ENCODE measurements at places on chromosomes 16 and 17. TPM values are rescaled to one million over a fixed set of nuclear protein-coding genes. Genes with fewer than 3 reads are reported as not detected.
A peak's percentile ranks its signal among the peaks of the same experiment; 100 is the strongest.

DNA sequence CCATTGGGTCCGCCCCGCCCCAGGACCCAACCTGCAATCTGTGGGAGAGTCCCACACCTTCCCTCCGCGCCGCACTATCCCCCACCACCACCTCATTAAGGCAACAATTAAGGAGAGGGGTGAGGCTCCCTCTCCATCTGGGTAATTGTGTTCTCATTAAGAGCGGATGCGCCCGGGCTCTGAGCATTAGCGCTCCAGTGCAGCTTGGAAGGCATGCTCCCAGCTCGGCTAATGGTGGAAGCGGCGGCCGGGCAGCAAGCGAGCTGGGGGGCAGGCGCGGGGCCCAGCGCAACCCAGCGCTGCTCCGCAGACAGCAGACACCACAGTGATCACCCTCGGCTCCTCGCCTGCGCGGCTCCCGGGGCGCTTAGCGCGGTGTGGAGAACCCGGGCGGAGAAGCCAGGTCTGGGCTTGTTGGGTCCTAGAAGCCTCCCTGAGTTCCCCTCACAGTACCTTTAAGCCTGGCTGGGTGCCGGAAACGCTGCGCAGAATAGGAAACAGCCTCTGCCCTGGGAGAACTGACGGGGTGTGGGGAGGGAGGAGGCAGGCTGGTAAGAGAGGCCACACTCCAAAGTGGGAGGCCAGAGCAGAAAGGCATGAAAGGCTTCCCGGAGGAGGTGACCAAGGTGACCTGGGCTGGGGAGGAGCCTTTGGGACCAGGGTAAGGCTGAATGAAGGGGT is 6.4 kb downstream of the CBLN1 start:
- H3K27ac ChIP-seq, result no peak overlapping the region
- no peak overlapping the region for H3K4me3 ChIP-seq
- peaks cover 61% of the 10 kb centered on the region for H3K27me3 ChIP-seq

GRCh38 chr17:14318109-14318917 is 17.4 kb downstream of the HS3ST3B1 start:
- no peak for DNase-seq
- H3K27ac ChIP-seq, result peak overlapping the region; percentile 52
- peaks cover 49% of the 10 kb centered on the region for H3K36me3 ChIP-seq
- H3K4me1 ChIP-seq, result peaks cover 63% of the 10 kb centered on the region
- peak overlapping the region; percentile 37 for H3K4me3 ChIP-seq

COPZ2 gene
- 5.8 TPM for total RNA-seq

DNA sequence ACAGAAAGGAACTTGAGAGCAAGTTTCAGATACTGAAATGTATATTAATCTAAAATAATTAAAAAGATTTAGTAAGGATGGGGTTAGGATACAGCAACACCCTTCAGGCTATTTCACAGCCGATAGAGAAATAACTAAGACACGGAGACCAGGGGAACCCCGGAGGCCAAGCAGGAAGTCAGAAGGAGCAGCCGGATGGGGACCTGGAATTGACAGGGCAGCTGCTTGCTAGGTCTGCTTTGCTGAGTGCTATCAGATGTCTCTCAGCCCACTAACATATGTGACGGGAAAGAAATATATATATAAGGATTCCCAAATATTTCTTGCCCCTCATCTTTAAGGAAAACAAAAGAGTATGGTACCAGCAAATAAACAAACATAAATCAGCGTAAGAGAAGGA is 154.1 kb upstream of the CDH5 start:
- H3K36me3 ChIP-seq, result no peaks in the 10 kb centered on the region
- H3K27ac ChIP-seq, result no peak overlapping the region
- DNase-seq, result no peak

DNA sequence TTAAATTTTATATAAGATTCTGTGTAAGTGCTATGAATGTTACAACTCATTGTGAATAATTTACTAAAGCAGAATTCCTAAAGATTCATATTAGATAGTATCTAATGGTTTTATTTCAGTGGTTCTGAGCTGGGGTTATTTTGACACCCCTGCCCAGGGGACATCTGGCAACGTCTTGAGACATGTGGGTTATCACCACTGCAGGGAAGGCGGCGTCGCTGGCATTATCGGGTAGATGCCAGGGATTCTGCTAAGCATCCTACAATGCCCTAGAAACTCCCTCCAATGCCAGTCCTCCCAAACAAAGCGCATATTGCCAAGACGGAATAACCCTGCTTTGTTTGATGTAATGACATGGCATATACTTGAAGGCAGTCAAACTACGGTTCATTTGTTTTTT is 372.3 kb upstream of the ZFHX3 start:
- H3K4me1 ChIP-seq, result no peaks in the 10 kb centered on the region
- no peak for DNase-seq
- no peaks in the 10 kb centered on the region for H3K27me3 ChIP-seq
- no peak overlapping the region for H3K4me3 ChIP-seq

- no peaks in the 10 kb centered on the region for H3K4me1 ChIP-seq
- no peaks in the 10 kb centered on the region for H3K27me3 ChIP-seq
- DNase-seq, result no peak
- H3K4me3 ChIP-seq, result no peak overlapping the region
- H3K27ac ChIP-seq, result no peak overlapping the region
Observed at GRCh38 chr17:34840750-34841149, 120.5 kb downstream of the CCT6B start.

- no peaks in the 10 kb centered on the region for H3K36me3 ChIP-seq
- no peaks in the 10 kb centered on the region for H3K4me1 ChIP-seq
- H3K27ac ChIP-seq, result no peak overlapping the region
- H3K4me3 ChIP-seq, result no peak overlapping the region
Observed at GRCh38 chr16:54342966-54343365, 56.4 kb upstream of the IRX3 start.

- H3K36me3 ChIP-seq, result no peaks in the 10 kb centered on the region
- no peak for DNase-seq
- no peak overlapping the region for H3K27ac ChIP-seq
- no peak overlapping the region for H3K4me3 ChIP-seq
- H3K4me1 ChIP-seq, result no peaks in the 10 kb centered on the region
Observed at GRCh38 chr17:56125830-56126819, 27.1 kb upstream of the ANKFN1 start.

COX6A2 gene
- not detected for total RNA-seq

- peaks cover 2% of the 10 kb centered on the region for H3K36me3 ChIP-seq
- H3K27me3 ChIP-seq, result peaks cover 6% of the 10 kb centered on the region
- no peak overlapping the region for H3K4me3 ChIP-seq
- no peak for DNase-seq
- no peak overlapping the region for H3K27ac ChIP-seq
- peaks cover 9% of the 10 kb centered on the region for H3K4me1 ChIP-seq
Observed at GRCh38 chr16:70691223-70692129, 5.6 kb upstream of the MTSS2 start.

Measured in activated T-helper 1 cell treated with anti-CD3 and anti-CD28 coated beads, Interleukin-12 subunit alpha, Interleukin-12 subunit beta, Interleukin-2, Interleukin-4 antibody, amounts not matched to agents 30 ng/mL and 10 ng/mL and 1 ng/mL, durations not matched to agents 14 hours and 24 hours and 36 hours (primary cell).